RWPE1 (cell line): ENCODE measurements at places on chromosomes 3 and 15.
A peak's percentile ranks its signal among the peaks of the same experiment; 100 is the strongest.

DNA sequence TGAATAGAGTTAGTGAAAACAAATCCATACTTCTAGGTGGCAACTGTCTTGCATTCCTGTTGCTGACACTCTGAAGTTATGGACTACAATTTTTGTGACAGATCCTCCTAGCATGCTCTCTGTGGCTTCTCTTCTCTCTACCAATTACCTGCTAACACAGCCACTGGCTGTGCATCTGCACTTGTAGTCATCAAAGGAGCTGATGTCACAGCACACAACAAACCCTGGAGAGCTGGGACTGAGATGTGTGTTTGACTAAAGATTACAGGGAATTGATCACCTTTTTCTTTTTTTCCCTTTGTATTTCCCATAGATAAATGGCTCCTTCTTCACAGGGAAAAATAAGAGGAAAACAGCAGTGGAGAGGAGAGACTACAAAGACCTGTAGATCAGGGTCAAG is 278.4 kb upstream of the CCDC54 start:
- DNase-seq = no peak

DNA sequence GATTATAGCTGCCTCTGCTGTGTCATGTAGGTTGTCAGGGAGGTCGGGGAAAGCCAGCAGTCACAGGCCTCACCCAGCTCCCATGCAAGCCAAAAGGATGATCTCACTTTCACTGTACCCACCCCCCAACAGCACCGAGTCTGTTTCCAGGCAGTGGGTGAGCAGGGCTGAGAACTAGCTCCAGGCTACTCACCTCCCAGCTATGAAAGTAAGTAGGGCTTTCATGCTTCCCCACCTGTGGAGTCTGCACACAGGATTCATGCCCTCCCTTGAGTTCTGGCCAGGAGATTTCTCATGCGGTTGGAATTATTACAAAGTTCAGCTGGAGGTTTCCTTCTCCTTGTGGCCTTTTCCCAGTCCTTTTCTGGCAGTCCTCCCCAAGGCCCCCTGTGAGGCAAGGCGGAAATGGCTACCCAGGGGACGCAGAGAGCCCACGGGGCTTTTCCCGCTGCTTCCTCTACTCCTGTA is 356.2 kb downstream of the SV2B start:
- DNase-seq = peak; percentile 81

DNA sequence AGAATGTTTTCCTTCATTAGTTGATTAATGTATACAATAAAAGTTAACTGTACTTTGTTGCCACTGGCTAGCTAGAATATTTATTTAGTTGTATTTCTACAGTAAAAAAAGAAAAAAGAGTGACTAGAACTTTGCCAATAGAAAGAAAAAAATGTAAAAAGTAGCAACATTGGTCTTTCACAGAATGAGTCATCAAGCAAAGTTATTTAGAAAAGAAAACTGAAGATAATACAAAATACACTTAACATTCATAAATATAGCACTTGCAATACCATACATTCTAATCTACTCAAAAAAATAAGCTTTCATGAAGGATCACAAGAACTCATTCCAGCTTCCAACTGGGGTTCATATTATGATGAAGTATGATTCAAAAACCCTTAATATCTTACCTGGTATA is 83.4 kb downstream of the AQR start:
- DNase-seq = no peak

DNA sequence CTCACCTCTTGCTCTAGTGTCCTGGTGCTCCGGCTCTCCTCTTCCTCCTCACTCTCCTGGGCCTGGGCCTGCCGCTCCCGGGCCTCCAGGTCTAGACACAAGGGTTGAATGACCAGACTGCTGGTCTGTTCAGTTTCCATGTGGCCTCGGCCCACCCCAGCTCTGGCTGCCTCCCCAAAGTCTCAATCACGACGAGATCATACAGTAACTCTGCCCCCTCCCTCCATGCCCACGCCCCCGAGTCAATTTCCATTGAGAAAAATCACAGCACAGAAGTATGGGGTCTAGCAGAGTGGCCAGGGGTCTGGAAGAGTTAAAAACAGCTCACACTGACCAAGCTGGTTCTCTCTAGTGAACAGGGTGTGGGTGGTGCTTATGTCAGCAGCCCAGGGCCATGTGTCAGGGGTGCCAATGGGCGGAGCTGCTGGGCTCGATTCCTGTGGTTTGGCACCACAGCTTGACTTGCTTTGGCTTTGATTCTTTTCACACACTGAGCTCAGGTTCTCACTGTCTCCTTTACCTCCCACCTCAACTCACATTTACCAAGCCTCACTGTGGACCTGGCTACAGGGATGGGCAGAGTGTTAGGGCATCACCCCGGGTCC is 6.9 kb downstream of the C15orf62 start:
- peak; percentile 88 for DNase-seq

GRCh38 chr15:75073197-75073596 is 49.8 kb downstream of the PPCDC start:
- no peak for DNase-seq

DNA sequence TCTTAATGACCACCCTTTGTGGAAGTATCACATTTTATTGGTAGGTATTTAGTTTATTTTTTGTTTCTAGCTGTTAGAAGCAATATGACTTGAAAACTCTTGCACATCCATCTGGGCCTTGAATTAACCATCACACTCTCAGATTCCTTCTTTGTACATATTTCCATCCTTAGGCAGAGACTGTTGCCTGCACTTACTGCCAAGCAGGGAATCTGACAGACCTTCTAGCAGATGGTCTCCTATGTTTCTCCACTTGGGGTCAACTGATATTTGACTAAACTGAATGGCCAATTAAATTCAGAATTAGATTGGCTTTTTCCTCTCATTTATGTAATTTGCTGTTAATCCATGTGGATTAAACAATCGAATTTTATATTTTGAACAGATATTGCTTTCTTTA is 324.9 kb upstream of the TGFBR2 start:
- DNase-seq = no peak

DNA sequence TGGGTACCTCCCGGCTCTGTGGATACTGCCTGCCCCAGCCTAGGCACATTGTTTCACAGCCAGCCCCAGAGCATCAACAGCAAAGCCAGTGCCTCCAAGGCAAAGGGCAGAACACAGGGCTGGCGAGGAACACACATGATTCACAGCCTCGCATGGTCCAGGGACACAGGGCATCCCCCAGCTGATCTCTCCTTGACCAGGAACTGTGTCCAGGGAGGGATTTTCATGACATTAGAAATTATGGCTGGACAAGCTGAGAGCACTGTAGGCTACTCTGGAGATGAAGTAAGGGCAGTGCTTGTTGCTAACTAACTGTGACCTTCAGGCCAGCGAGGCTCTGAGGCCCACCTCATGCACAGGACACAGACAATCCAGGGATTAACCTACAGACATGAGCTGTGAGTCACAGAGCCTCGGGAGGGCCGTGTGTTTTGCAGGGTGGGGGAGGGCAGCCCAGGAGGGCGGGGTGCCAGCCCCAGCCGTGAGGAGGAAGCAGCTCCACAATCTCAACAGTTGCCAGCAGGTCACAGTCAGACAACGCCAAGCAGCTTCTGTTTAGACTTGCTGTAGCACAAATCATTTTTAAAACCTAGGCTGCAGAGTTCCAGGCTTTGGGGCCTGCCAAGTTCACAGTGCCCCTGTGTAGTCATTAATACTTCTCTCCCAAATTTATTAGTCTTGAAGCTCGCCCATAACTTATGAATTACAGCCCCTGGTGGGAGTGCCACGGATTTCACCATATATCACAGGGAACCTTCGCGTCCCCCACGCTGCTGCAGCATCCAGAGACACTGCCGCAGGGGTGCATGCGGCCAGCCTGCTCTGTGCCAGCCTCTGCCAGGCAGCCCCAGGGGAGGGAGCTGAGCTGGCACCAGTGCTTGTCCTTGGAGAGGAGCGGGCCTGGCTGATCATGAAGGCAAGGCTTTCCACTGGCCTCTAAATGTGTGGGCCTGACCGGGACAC is 114.7 kb downstream of the ETFA start:
- DNase-seq = peak; percentile 95
